Activated CD8-positive, alpha-beta T cell treated with anti-CD3 and anti-CD28 coated beads, Interleukin-2, amount 10 ng/mL, durations not matched to agents 7 days and 5 days (primary cell): ENCODE measurements at places on chromosomes 4 and X. TPM values are rescaled to one million over a fixed set of nuclear protein-coding genes. Genes with fewer than 3 reads are reported as not detected.

DNA sequence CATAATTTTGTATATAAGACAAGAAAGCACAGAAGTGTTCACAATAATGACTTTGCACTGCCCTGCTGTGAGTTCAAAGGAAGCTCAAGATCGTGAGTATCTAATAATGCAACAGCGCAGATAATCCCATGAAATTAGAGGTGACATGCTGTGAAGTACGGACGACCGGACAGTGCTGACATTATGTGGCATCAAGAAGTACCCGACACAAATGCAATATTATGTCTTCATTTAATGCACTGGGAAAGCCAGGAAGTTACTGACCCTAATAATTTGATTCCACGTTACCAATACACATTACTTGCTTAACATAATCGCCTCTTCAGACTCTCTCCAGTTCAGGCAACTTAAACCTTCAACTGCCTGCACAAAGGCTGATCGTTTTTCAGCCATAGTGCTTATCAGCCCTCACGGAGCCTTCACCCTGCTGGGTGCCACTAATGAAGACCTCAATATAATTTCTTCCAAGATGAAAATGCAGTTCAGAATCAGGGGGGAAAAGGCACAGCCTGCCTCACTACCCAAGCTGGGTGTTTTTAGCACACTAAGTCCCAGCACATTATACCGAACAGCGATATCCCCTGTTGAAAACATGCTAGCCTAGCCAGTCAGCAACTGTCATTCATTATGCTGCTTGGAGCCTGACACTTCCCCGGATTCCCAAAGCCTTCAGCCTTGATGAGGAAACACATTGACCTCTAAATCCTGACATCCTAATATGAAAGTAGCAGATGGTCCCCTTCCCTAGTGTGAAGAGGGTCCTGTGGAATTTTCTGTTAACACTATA is 56.1 kb downstream of the SLC7A11 start:
- DNase-seq = no peak

GRCh38 chr4:71593311-71593710 is 190.6 kb downstream of the GC start:
- no peak for DNase-seq

DNA sequence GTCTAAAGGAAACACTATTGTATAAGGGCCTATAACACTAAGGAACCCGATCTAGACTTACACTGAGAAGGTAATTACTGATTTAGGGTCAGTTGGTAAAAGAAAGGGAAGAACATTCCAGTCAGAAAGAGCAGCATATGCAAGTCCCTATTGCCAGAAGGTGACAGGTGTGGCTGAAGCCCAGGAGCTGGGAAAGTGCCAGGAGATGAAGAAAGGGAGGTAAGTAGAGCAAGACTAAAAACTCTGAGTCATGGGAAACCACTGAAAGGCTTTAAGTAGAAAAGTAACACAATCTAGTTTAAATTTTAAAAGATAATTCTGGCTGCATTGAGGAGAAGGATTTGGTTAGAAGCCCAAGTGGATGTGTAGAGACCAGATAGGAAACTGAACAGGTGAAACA is 77.7 kb upstream of the INTU start:
- DNase-seq = no peak

DNA sequence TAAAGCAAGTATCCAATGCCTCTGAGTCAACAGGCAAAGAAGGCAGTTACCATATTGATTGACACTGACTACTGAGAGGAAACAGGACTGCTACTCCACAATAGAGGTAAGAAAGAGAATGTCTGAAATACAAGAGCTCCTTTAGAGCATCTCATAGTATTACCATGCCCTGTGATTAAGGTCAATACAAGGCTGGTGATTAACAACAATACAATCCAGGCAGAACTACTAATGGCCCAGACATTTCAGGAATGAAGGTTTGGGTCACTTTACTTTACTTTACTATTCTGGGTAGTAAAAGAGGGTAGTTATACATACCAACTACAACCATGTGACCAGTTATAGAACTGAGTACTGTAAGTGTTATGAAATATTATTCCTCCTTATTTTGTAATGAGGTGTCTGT is 44.5 kb downstream of the BRWD3 start:
- no peak for DNase-seq

DNA sequence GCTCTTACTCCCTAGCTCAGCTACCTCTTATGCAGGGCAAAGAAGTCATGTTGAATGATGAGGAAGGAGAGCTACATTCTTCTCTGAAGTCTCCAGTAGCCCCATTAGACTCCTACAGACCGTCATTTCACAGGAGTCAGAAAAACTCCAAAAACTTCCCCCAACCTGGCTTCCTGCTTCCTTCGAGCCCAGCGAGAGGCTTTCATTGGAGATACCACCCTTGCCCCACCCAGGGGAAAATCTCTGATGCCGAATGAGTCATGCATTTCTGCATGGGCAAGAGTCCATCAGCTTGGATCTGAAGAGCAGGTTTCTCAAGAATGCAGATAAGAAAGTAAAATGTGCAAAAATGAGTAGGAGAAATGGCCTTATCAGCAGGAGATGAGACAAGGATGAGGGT is 53.0 kb downstream of the ARSF start:
- DNase-seq = no peak

DNA sequence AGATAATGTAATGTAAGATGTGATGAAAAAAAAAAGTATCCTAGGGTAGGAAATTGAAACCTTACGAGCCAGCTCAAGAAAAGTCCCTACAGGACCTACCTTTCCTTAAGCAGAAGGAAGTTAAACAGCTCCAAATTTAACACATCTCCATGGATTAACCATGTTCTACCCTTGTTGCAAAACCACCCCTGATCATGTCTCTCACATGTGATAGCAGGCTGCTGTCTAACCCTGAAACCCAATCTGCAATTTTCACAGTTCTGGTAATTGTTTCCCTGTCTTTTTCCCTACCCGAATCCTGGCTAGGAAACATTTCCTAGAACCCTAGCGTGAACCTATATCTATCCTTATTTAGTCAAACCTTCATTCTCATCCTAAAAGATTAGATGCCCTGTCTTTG is 198.9 kb downstream of the SPOCK3 start:
- no peak for DNase-seq

DNA sequence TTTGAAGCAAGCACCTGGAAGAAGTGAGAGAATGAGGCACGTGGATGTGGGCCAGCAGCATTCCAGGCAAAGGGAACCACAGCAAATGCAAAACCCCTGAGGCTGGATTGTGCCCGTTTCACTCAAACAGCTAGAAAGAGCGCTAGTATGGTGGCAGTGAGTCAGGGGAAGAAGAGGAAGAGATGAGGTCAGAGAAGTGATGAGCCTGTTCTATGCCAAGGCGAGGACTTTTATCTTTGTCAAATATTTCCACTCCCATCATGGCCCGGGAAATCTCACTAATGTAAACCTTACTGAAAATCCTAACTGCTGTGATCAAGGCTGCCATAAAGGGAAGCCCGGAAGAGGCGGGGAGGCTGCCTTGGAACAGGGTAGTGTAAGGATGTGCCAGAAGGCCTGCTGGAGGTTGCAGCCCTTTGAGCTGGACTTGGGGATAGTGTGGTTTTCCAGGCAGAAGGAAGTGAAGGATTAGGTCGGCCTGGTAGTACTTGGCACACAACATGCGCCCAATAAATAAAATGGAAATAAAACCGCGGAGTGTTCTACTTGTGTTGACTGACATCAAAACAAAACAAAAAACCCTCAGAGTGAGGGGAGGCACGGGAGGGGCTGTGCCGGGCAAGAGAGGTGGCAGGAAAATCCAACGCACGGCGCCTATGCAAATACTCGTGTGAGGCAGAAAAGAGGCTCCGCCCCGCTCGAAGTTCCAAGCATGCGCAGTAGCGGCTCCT is 1.2 kb upstream of the CDK16 start:
- no peak for DNase-seq

DNA sequence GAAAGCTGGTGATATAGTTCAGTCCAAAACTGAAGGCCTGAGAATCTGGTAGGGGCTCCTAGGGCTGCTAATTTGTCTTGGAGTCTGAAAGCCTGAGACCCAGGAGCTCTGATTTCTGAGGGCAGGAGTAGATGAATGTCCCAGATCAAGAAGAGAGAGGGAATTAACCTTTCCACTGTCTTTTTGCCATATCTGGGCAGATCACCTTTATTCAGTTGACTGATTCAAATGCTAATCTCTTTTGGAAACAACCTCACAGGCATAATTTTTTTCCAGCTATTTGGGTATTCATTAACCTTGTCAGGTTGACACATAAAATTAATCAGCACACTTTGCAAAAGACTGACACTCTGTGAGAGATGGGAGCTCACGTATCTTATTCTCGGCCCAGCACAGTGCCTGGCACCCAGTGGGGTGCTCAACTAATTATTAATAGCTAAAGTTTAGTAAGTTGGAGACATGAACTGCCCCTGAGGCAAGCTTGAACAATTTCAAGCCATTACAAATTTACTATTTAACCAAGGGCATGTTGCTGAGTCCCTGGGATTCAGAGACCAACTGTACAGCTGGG is 114.3 kb downstream of the CPEB2 start:
- DNase-seq = no peak

GRCh38 chrX:7447801-7448499 is 300.0 kb upstream of the PUDP start:
- no peak for DNase-seq

- DNase-seq = no peak
These were observed 802.4 kb downstream of the TRIML1 start for GRCh38 chr4:188941524-188942119.

DNA sequence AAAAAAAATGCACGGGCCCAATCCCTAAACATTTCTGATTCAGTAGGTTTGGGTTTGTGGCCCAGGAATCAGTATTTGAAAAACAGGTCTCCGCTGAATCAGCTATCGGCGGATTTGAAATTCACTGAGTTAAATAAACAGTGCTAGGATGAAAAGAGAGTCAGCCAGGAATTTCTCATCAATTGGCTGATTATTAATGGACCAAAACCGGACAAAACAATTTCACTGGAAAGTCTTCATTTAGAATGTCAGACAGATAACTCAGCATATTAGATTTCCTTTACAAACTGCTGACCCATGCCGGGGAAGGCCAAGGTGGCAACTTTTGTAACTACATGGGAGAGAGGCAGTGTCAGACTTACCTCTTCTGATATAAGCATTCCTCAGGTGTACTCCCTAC is 99.4 kb upstream of the LSM6 start:
- no peak for DNase-seq

- DNase-seq = peak; percentile 65
These were observed 194.2 kb upstream of the C1QTNF7 start for GRCh38 chr4:15233626-15234025.

DNA sequence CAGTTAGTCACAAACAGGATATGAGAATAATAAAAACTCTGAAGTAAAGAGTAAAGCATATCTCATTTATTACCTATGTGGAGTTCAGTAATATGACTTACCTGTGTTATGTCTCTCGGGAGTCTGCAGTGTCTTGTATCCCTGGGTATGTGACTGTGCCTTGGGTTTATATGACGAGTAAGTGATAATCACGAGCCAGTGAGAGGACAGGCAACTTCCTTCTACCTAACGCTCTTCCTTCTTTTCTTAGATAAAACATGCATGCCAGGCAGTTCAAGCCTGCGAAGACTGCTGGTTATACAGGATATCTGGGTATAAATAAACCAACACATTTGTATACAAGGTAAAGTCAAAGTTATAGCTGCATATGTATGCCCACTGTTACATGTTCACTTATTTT is at the start of gene HPGDS:
TSS of gene HPGDS (minus strand) at position 143 of the 400 bp plus-strand sequence. CDS start 8,207 bp downstream, outside the sequence.
- DNase-seq = no peak

DNA sequence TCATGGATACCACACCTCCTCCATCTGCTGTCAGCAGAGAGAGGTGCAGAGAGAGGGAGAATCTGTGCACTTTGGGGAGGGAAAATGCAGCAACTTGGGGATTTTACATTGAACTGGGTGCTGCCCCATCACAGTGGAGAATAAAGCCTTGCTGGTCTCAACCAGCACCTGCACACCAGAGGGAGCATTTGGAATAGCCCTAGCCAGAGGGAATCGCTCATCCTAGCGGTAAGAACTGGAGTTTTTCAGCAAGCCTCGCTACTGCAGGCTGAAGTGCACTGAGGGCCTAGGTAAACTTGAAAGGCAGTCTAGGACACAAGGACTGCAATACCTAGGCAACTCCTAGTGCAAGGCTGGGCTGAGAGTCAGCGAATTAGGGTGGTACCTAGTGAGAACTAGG is 148.7 kb downstream of the KDR start:
- no peak for DNase-seq

GRCh38 chr4:64144994-64145393 is 264.3 kb downstream of the TECRL start:
- no peak for DNase-seq

- no peak for DNase-seq
These were observed 97.4 kb downstream of the SHOX start for GRCh38 chrX:727738-728621.

GRCh38 chrX:97399400-97399799 is 515.7 kb downstream of the RPA4 start:
- DNase-seq = peak; percentile 21

GRCh38 chr4:150818661-150819060 is 196.4 kb downstream of the LRBA start:
- DNase-seq = no peak

DNA sequence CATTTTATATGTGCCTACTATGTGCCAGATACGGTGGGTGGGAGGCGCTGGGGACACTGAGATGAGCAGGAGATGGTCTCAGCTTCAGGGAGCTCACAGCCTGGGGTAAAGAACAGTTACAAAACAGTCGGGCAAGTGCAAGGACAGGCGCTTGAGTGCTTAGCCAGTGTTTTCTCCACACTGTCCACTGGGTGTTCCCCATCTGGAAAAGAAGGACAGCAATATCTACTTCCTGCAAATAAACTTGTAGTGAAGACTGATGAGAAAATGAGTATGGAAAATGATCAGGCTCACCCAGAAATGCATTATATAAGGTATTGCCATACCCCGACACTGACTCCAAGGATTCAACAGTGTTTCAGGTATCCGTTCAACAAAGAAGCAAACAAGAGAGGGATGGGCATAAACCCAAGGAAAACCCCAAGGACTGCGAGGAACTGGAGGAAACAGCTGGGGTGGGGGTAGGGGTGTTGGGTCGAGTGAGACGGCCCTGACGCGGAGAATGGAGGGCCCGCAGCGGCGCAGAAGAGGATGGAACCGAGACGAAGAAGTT is 835 bp downstream of the TMEM185A start:
- DNase-seq = no peak

GRCh38 chr4:108834835-108835384 is 72.1 kb upstream of the ETNPPL start:
- DNase-seq = no peak

- DNase-seq = no peak
These were observed 637 bp downstream of the AR start for GRCh38 chrX:67544281-67545035.

- DNase-seq = no peak
These were observed 26.5 kb upstream of the FUNDC1 start for GRCh38 chrX:44569122-44569521.

KIT gene
- total RNA-seq = 4.2 TPM

CENPE gene
- total RNA-seq = 69.6 TPM

ATOH1 gene
- not detected for total RNA-seq

IL9R gene
- 66.8 TPM for total RNA-seq

EFHC2 gene
- 0.31 TPM for total RNA-seq

PAGE2B gene
- not detected for total RNA-seq

CFAP47 gene
- total RNA-seq = not detected

ITIH6 gene
- not detected for total RNA-seq

S100P gene
- 8.5 TPM for total RNA-seq

RASGEF1B gene
- total RNA-seq = 2.4 TPM

EGFL6 gene
- total RNA-seq = 15.6 TPM

PLXNB3 gene
- total RNA-seq = 0.83 TPM

SPATA18 gene
- total RNA-seq = 0.34 TPM

USP26 gene
- not detected for total RNA-seq

ARX gene
- not detected for total RNA-seq

GPR119 gene
- total RNA-seq = not detected

F9 gene
- not detected for total RNA-seq

DOK7 gene
- not detected for total RNA-seq

POU4F2 gene
- not detected for total RNA-seq

CENPVL1 gene
- not detected for total RNA-seq

ZFP42 gene
- total RNA-seq = not detected

ARHGEF38 gene
- not detected for total RNA-seq

DCAF12L2 gene
- not detected for total RNA-seq
